ENCODE measurements at places on chromosomes 2 and 18.

DNA sequence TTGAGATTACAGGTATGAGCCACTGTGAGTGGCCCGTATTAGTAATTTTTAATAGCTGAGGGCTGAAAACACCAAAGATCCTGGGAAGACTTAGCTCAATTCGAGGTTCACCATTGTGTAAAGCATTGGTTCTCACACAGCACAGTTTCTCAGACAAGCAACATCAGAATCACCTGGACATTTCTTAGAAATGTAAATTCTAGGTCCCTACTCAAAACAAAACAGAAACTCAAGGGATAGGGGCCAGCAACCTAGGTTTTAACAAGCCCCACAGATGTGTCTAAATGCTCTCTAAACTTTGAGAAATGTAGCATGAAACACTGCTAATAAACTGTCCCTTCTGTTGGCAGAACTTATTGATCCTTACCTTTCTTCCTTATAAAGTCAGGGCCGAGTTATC lies 681.2 kb downstream of the RNF144A start:
- DNase-seq, result no peak

DNA sequence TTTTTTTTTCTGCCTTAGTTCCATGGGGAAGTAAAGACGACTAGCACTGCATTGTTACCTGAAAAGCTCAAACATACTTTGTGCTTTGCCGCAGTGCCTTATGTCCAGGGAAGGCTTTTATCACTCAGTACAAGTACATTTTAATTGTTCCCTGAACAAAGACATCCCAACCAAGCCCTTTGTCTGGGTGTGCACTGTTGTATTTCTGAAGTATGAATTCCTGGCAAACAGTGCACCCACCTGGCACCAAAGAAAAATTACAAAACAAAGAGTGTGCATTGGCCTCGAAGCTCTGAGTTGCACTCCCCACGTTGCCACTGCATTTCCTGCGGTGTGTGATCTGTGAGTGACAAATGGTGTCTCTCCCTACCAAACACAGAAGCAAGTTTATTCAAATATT lies 858.5 kb upstream of the PIK3C3 start:
- DNase-seq, result no peak

- no peak for DNase-seq
These were observed 361.9 kb downstream of the CYRIA start for GRCh38 chr2:16303761-16304160.

GRCh38 chr2:219661197-219661954 lies 33.9 kb downstream of the SLC4A3 start:
- no peak for DNase-seq

DNA sequence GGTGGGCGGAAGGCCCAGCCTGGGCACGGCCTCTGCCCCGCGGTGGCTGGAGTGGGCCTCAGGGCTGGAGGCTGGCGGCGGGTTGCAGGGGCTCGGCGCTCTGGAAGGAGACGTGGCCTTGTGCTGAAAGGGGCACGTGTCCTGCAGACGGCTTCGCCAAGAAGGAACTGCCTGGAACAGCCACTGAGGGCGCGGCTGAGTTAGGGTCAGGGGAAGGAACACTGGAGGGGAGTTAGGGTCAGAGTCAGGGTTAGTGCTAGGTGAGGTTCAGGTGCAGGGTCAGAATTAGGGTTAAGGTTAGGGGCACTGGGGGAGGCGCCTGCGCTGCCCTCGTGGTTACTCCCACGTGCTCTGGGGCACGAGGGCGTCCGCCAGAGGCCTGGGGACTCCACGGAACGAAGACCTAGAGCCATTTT lies 933 bp upstream of the ADNP2 start:
- no peak for DNase-seq

- DNase-seq, result no peak
These were observed 230.3 kb upstream of the SLC14A2 start for GRCh38 chr18:45384962-45385315.

GRCh38 chr2:66987733-66988132 lies 409.4 kb upstream of the ETAA1 start:
- no peak for DNase-seq

- no peak for DNase-seq
These were observed 69.1 kb upstream of the PID1 start for GRCh38 chr2:229340086-229340760.

Measured in ascending aorta (tissue), 2 donors.